ENCODE measurements at places on chromosomes 3 and 15. TPM values are rescaled to one million over a fixed set of nuclear protein-coding genes. Genes with fewer than 3 reads are reported as not detected.

DNA sequence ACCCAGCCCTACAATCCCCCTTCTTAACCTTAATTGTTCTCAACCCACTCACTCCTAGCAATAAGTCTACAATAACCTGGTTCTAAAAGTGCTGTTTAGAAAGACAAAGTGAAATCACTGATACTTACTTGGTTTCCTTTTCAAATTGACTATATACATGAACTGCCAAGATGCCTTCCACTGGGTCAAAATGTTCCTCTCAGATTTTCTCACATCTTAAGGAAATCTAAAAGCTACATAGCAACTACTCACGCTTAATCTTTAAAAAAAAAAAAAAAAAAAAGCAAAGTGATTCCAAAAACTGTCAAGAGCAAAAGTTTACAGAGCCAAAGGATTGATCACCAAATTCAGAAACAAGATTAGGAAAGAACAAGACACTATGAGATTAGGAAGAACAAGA, 68.7 kb upstream of the MAP4 start:
- DNase-seq, result no peak

DNA sequence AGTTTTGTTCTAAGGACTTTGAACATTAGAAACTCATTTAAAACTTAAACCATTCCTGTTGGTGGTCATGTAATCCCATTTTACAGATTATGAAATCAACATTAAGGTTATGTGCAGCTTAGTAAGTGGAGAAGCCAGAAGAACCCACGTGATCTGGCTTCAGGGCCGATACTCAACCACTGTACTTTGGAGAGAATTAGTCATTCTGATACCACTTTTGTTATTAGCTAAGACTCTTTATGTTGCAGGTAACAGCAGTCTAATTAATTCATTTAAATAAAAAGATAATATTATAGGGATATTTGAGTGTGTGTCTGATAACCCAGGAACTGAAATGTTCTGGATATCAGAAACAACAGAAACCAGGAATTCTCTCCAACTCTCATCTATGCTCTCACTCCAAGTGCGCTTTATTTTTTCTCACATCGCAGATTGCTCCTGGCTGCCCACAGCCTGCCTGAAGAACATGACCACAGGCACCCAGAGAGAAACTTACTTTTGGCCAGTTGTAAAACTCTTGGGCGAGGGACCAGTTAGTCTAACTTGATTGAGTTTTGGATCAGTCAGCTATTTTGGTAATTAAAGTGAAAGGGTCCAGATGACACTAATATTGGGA, 25.2 kb downstream of the UBE2E1 start:
- DNase-seq, result no peak

- DNase-seq, result no peak
Measured at GRCh38 chr3:13821126-13821525, 58.7 kb downstream of the WNT7A start.

- no peak for DNase-seq
Measured at GRCh38 chr3:8595695-8596115, 48.9 kb downstream of the SSUH2 start.

DNA sequence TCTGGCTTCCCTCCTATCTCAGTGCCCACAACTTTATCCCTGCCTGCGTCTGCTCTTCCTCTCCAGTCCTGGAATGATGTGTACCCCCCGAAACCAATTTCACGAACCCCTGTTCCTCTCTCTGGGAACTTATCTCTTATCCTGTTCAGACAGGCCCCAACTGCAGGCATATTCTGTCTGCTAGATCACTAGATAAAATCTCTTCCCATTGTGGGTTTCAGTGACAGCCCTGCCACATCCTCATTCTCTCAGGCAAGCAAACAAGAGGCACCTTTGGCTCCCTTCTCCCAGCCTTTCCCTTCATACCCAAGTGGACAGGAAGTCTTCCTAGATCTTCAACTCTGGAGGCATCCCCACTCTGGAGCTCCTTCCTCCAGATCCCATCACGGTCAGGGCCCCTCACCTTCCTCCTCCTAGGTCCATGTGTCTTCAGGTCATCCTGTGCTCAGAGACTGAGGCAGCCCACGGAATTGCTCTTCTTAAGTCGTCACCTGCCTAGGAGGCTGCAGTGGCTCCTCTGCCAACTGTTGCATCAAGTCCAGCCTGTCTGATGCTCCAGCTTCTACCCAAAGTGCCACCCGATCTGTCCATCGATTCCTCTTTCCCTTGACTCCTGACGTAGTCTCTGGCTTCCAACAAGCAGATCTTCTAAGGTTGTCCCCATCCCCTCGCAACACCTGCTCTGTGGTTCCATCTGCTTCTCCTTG, 190.8 kb downstream of the SLCO3A1 start:
- no peak for DNase-seq

- no peak for DNase-seq
Measured at GRCh38 chr3:125125821-125126245, 70.0 kb upstream of the HEG1 start.

- no peak for DNase-seq
Measured at GRCh38 chr15:89646416-89647141, 8.7 kb downstream of the KIF7 start.

GRCh38 chr3:172989373-172989772, 151.7 kb downstream of the SPATA16 start:
- no peak for DNase-seq

DNA sequence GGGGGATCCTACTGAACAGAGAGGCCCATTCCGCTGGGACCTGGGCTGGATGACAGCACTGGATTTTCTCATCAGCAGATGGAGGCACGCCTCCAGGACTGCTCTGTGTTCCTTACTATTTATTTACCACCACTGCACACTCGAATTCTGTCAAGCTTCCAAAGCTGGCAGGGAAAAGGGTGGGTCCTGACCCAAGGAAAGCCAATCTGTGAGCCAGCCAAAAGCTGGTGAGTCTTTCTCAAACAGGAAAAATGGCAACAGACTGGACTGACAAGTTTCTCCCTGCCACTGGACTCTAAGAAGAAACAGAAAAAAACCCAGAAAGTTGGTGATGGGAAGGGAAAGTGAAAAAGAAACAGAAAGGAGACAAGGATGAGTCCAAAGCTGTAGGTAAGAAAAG, 37.8 kb downstream of the CD47 start:
- DNase-seq, result no peak

- DNase-seq, result no peak
Measured at GRCh38 chr3:47867451-47868044, 64.6 kb downstream of the DHX30 start.

DNA sequence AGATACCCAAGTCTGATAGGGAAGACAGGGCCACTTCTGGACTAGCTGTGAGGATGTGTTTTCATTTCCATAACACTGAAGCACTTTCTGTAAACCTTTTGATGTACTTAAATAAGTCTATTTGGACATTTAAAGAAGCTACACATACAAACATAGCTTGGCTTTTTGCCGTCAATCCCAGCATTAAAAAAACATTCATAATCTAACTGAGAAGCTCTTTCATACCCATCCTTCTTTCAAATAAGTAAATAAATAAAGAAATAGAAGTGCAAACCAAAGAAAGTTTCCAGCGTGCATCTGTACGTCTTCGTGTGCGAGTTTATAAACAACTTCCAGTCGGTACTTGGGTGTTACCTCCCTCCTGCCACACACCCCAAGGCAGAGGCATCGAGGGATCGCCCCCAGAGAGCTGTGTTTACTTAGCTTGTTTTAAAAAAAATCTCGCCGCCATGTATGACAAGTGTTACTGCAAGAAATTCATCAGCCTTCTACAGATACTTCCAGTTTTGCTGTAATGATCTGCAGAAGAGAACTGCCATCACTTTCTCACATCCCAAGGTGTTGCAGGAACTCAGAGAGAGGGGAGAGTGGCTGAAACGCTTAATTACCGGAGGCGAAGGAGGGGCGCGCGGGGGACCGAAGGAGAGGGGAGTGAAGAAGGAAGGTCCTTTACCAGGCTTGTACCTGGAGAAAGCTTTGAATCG, 9.0 kb upstream of the MEIS2 start:
- peak; percentile 54 for DNase-seq

- DNase-seq, result no peak
Measured at GRCh38 chr3:59839283-59839682, 789.5 kb upstream of the CFAP20DC start.

GRCh38 chr3:86914670-86915069, 76.3 kb downstream of the VGLL3 start:
- DNase-seq, result no peak

GRCh38 chr3:49166752-49167556, 823 bp upstream of the CCDC71 start:
- DNase-seq, result no peak

DNA sequence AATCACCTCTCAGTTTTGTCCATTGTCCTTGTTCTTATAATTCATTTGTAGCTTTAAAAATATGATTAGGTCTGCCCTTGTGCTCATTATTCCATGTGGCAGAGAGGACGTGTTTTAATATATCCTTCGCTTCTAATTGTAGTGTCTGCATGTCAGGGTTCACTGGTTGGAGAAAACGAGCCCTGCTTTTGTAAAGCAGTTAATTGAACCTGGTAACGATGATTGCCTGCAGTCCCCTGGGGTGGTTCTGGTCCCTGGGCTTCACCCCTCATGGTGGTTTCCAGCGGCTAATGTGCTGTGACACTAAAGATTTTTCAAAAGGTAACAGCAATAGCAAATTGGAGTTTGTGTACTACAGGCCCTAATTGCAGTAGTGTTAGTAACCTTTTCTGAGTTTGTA, 299.6 kb downstream of the CACNA2D3 start:
- DNase-seq, result no peak

GRCh38 chr3:131114256-131114655, 87.6 kb downstream of the NEK11 start:
- no peak for DNase-seq

- DNase-seq, result no peak
Measured at GRCh38 chr3:16124636-16125035, 49.8 kb upstream of the GALNT15 start.

DNA sequence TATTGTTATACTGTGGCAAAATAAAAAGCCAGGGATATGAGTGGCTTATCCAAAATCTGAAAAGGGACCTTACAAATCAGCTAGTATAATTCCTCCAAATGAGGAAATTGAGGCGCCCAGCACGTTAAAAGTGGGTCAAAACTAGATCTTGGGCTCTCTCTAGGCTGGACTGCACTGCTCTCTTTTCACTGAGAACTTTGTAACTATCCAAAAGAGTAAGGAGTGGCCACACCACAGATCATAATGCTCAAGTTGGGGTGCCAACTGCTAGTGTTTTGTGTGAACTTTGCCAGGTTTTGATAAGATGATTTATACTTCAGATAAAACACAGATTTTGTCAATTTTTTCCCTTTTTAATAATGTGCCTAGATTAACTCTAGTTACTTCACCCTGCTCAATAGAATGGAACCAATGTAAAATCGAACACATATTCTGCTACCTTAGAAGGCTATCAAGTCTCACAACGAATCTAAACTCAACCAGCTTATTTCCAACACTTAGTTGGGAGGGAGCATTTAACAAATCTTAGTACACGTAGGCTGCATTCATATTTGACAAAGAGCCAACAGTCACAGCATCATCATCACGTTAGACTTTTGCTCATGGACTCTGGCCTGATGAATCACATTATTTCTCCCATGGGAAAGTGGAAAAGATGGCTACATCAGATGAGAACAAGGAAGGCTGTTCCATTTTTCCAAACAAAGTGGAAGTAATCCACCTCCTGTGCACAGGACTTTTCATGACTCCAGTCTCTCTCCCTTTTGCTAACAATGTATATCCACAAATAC, 64.4 kb downstream of the ABI3BP start:
- DNase-seq, result no peak

Gene DCBLD2
- polyA plus RNA-seq, result 44.2 TPM

Gene CHRD
- 17.3 TPM for polyA plus RNA-seq

Gene SNTN
- polyA plus RNA-seq, result 0.03 TPM

Gene ILDR1
- polyA plus RNA-seq, result 8.5 TPM

Gene SPG11
- 59.7 TPM for polyA plus RNA-seq

Gene CCDC54
- polyA plus RNA-seq, result not detected

Gene HYAL3
- 4.3 TPM for polyA plus RNA-seq

Gene IL17RE
- polyA plus RNA-seq, result 20.3 TPM

Gene IP6K1
- polyA plus RNA-seq, result 43.3 TPM

Gene SMAD6
- 27.4 TPM for polyA plus RNA-seq
